ENCODE measurements at places on chromosomes 6 and 20. TPM values are rescaled to one million over a fixed set of nuclear protein-coding genes. Genes with fewer than 3 reads are reported as not detected.

The IPCEF1 gene
- 1.4 TPM for total RNA-seq

The BTBD9 gene
- total RNA-seq: 10.5 TPM

DNA sequence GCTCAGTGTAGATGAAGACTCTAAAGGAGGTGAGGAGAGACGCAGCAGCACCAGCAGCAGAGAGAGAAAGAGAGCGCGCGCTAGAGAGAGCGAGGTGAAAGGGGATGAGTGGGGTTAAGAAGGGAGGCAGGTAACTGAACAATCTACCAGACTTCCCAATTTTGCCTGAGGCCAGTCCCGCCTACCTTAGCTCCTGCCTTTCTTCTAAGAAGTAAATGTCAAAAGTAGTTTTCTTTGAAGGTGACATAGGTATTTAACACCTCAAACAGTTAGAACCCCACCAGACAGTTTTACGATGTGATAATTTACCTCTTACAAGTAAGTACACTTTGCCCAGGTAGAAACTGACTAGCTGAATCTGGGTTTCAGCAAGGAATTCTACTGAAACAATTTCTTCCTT lies 132.0 kb upstream of the EEF1E1 start:
- no peak for DNase-seq

The NR2E1 gene
- total RNA-seq: not detected

- DNase-seq: no peak
These were observed 19.9 kb upstream of the EXOC2 start for GRCh38 chr6:712805-713204.

DNA sequence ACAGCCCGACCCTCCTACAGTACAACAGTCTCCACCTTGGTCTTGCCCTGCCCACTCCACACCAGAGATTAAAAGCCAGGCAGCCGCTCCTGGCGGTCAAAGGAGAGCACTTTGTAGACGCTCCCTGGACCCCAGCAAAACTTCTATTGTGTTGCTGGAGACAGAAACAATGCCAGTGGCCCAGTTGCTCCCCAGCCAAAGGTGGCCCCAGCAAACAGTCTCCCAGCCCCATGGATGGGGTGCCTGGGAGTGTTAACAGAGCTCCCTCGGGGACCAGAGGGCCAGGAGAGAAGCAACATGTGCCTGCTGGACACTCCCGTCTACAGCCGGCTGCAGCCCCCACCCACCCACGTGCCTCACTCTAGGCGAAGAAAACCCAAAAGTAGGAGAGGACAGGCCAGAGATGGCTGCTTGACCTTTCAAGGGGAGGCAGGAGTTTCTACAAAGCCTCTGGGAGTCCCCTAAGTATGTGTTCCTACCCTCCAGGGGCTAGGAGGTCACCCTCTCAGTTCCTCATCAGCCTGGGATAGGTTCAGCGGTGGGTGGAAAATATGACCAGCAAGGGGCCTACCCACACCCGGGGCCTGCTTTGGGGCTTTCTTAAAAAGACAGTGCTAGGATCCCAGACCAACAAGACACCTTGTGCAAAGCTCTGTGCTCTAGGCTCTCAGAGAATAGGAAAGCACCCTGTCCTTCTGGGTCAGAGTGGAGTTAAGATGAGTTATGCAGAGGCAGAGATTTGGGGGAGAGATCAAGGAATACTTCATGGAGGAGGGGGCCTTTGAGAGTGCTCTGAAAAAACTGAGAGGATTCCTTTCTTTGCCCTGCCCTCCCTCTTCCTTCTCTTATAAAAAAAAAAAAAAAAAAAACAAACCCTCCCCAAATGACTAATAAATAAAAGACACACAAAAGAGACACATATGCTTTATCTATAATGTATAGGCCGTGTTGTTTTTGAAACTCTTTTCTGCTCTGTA lies 19.0 kb upstream of the PREX1 start:
- peak; percentile 52 for DNase-seq

GRCh38 chr6:110173506-110174132 lies 5.9 kb downstream of the WASF1 start:
- DNase-seq: no peak

All from muscle of leg (tissue), 16 donors.